ENCODE measurements at places on chromosomes 1 and 21. TPM values are rescaled to one million over a fixed set of nuclear protein-coding genes. Genes with fewer than 3 reads are reported as not detected.

GRCh38 chr1:109299558-109300343, 7.1 kb downstream of the MYBPHL start:
- H3K4me3 ChIP-seq: no peak overlapping the region
- no peaks in the 10 kb centered on the region for H3K27me3 ChIP-seq
- H3K27ac ChIP-seq: no peak overlapping the region
- H3K36me3 ChIP-seq: no peaks in the 10 kb centered on the region

- no peaks in the 10 kb centered on the region for H3K4me1 ChIP-seq
- H3K27ac ChIP-seq: no peak overlapping the region
- DNase-seq: no peak
- no peaks in the 10 kb centered on the region for H3K36me3 ChIP-seq
- no peaks in the 10 kb centered on the region for H3K27me3 ChIP-seq
- no peak overlapping the region for H3K4me3 ChIP-seq
These were observed 48.7 kb upstream of the ACTL8 start for GRCh38 chr1:17706445-17706844.

GRCh38 chr1:68136187-68136586, 85.8 kb upstream of the DIRAS3 start:
- H3K27ac ChIP-seq: no peak overlapping the region
- no peaks in the 10 kb centered on the region for H3K27me3 ChIP-seq
- H3K4me3 ChIP-seq: no peak overlapping the region
- no peak for DNase-seq
- no peaks in the 10 kb centered on the region for H3K4me1 ChIP-seq
- no peaks in the 10 kb centered on the region for H3K36me3 ChIP-seq

DNA sequence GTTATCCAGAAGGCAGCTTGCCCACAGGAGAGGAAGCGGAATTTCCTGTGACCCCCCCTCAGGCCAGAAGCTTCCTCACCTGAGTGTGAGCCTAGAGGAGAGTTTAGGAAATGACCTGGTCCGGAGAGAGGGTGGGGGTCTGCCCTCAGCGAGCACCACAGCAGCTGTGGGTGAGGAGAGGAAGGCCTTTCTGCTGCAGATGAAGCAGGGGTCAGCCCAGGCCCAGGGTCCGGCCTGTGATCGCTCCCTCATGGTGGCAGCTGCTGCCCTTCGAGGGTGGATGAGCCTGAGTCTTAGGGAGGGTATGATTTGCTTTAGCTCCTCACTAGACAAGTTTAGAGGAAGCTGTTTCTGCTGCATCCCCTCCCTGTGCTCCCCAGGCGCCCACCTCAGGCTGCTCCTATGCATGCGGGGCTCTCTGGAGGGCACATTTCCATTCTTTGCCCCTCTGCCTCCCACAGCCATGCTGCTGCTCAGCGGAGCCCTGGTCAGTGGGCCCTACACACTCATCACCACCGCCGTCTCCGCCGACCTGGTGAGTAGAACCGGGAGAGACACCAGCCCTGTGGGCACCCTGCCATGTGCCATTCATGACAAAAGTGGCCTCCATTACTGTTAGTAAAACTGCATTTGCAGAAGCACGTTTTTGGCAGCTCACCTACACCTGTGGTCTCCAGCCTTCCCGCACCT, 53.0 kb downstream of the SLC37A1 start:
- H3K27ac ChIP-seq: no peak overlapping the region
- H3K4me1 ChIP-seq: no peaks in the 10 kb centered on the region
- no peaks in the 10 kb centered on the region for H3K27me3 ChIP-seq

GRCh38 chr1:167797015-167797414, 75.2 kb downstream of the MPZL1 start:
- H3K27me3 ChIP-seq: no peaks in the 10 kb centered on the region
- DNase-seq: no peak
- no peak overlapping the region for H3K27ac ChIP-seq
- no peaks in the 10 kb centered on the region for H3K4me1 ChIP-seq

- H3K27ac ChIP-seq: no peak overlapping the region
- H3K4me3 ChIP-seq: no peak overlapping the region
- H3K27me3 ChIP-seq: no peaks in the 10 kb centered on the region
- DNase-seq: no peak
These were observed 13.4 kb downstream of the SERINC2 start for GRCh38 chr1:31426249-31426922.

DNA sequence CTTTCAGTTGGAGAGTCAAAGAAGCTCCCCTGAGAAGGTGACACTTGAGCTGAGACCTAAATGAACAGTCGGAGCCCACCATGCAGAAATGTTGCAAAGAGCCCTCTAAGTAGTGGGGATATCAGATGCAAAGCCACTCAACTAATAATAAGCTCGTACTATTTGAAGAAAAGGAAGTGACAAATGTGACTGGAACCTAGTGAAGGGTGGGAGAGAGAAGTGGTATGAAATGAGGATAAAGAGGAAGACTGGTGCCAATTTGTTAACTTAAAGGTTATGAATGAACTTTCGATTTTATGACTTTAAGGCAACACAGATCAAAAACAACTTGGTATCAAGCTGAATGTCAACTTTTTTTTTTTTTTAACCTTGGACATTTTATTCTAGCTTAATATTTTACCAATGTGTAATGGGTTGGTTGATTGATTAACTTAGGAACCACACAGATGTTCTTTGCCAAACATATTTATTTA, 14.7 kb downstream of the LYPLAL1 start:
- peaks cover 19% of the 10 kb centered on the region for H3K4me1 ChIP-seq
- no peaks in the 10 kb centered on the region for H3K27me3 ChIP-seq
- H3K4me3 ChIP-seq: no peak overlapping the region
- no peaks in the 10 kb centered on the region for H3K36me3 ChIP-seq

DNA sequence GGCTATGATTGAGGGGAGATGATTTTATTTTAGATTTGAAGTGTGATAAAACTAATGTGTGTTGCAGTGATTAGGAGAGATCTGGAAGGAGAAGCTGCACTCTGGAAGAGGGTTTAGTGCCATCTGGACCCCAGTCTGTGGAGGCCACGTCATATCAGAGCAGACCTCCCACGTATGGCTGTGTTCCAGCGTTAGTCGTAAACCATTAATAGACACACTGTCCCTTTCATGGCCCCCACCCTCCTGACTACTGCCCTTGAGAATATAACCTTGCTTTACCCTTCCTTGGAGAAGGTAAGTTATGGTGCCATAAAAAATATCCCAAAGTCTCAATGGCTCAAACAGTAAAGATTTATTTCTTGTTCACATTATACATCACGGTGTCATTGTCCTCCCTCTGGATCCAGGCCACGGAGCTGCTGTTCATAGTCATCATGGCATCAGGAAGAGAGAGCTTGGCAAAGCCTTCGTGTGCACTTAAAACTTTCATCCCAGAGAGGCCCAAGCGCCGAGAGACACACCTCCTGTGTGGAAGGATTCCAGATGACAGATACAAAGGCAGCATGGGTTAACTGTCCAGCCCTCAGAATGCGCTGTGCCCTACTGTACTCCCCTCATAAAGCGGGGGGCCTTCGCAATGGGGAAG, 33.2 kb downstream of the RHOU start:
- no peak for DNase-seq
- H3K27me3 ChIP-seq: no peaks in the 10 kb centered on the region
- H3K4me1 ChIP-seq: peaks cover 17% of the 10 kb centered on the region
- H3K36me3 ChIP-seq: no peaks in the 10 kb centered on the region
- no peak overlapping the region for H3K27ac ChIP-seq
- H3K4me3 ChIP-seq: no peak overlapping the region

GRCh38 chr1:233090746-233091494, 140.5 kb downstream of the NTPCR start:
- no peaks in the 10 kb centered on the region for H3K4me1 ChIP-seq
- DNase-seq: no peak
- H3K27ac ChIP-seq: no peak overlapping the region
- H3K4me3 ChIP-seq: no peak overlapping the region

DNA sequence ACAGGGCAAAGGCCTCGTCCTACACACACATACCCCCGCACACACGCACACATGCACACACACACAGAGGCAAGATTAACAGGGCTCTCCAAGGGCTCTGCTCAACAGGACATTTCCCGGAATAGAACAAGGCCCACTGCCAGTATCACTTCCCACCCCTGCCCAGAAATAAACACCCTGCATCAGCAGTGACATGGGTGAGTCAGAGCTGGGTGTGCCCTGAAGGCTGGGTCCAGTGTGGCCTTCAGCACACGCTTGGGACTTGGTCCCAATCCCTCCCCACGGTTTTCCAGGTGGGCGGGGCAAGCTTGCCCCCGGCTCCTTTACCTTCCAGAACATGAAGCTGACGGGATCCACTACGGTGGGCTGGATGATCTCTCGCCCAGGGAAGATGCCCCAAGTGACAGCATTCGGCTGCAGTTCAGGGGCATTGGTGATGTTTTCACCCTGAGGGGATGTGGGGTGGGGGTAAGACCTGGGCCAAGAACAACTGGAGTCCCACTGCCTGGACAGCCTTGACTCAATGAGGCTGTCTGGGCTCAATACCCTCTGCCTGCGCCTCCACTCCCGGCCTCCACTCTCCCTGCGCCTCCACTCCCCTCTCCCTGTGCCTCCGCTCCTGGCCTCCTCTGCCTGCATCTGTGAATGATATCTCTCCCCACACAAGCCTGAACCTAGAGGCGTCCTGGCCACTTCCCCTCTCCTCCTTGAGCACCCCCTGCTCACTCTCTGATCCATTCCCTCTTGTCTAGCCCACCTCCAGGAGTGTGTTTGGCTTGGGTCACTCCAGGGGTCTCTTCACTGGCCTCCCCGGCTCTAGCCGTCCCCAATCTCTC, 14.7 kb downstream of the MTHFR start:
- no peaks in the 10 kb centered on the region for H3K4me1 ChIP-seq
- no peak overlapping the region for H3K27ac ChIP-seq
- peaks cover 34% of the 10 kb centered on the region for H3K36me3 ChIP-seq
- no peaks in the 10 kb centered on the region for H3K27me3 ChIP-seq

DNA sequence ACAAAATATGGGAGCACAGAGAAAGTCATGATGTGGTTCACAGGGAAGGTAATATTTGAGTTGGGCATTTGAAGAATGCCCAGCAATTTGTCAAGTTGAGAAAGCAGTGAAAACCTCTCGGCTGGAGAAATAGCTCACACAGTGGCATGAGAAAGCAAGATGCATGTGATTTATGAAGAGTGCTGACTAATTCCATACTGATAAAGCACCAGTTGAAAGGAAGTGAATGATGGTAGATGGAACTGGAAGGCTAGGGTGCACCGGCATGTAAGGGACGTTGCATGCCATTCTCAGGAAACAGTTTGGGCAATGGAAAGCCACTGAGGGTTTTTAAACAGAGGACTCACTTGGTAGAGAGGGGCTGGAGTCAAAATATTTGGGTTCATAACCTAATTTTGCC, 53.5 kb upstream of the MTF2 start:
- H3K36me3 ChIP-seq: no peaks in the 10 kb centered on the region
- DNase-seq: no peak
- no peaks in the 10 kb centered on the region for H3K27me3 ChIP-seq

DNA sequence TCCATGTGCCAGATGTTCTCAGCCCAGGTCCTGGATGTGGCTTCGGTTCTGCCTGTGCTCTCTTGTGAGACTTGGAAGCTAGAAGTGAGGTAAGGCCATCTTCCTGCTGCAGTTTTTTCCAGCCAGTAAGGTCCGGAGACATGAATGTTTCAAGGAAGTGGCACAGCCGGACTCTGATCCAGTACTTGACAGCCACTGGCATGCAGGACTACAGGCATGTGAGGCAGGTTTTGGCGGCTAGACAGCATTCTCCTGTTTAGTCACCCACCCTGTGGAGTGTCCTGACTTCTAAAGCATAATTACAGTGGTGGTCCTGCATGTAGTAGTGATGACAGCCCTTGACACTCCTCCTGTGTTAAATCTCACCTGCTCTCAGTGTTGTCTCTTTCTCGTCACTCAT, 72.3 kb downstream of the TNFSF4 start:
- no peaks in the 10 kb centered on the region for H3K27me3 ChIP-seq
- H3K4me1 ChIP-seq: no peaks in the 10 kb centered on the region
- no peaks in the 10 kb centered on the region for H3K36me3 ChIP-seq
- no peak overlapping the region for H3K27ac ChIP-seq
- DNase-seq: no peak

- no peaks in the 10 kb centered on the region for H3K36me3 ChIP-seq
- no peaks in the 10 kb centered on the region for H3K4me1 ChIP-seq
- H3K27ac ChIP-seq: no peak overlapping the region
- no peak overlapping the region for H3K4me3 ChIP-seq
- DNase-seq: no peak
These were observed 13.2 kb upstream of the SLC2A1 start for GRCh38 chr1:42971841-42972291.

DNA sequence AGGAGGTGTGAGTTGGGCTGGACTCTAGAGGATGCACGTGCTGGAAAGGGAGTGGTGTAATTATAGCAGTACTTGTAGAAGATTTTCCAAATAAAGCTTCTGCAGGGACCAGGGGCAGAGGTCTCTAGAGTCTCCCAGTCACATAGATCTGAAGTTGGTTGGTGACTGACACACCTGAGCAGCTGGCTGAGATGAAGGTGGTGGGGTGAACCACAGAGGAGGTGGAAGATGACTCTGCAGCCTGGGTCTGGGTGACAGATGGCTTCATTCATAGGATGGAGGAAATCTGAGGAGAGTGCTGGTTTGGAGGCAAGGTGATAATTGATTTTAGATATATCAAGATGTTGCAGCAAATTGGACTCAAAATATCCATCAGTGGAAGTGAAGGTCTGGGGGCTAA, 178.9 kb upstream of the IVNS1ABP start:
- no peak overlapping the region for H3K27ac ChIP-seq
- no peaks in the 10 kb centered on the region for H3K27me3 ChIP-seq
- no peak overlapping the region for H3K4me3 ChIP-seq
- H3K36me3 ChIP-seq: no peaks in the 10 kb centered on the region
- no peaks in the 10 kb centered on the region for H3K4me1 ChIP-seq
- no peak for DNase-seq

DNA sequence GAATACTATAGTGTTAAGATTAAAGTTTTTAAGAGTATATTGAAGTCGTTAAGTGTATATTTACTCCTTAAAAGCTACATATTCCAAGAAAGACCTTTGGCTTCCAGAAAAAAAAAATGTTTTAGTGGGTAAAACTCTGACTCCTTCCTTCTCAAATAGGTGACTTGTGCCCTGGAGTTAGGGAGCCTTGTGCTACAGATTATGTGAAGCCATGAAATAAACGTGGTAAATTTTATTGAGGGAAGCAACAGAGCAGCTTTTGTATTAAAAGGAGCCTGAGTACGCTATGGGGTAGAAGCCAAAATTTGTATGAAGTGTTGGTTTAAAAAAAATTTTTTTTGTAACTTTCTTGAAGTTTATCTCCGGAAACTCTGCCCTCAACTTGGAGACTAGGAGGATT, 994 bp downstream of the RO60 start:
- H3K4me1 ChIP-seq: peaks cover 59% of the 10 kb centered on the region
- DNase-seq: no peak
- no peaks in the 10 kb centered on the region for H3K27me3 ChIP-seq
- peak overlapping the region; percentile 89 for H3K27ac ChIP-seq
- no peaks in the 10 kb centered on the region for H3K36me3 ChIP-seq

The TNFRSF8 gene
- polyA plus RNA-seq: not detected

The EFHD2 gene
- 66.7 TPM for polyA plus RNA-seq

The DENND2D gene
- 221 TPM for polyA plus RNA-seq

The FCRL5 gene
- not detected for polyA plus RNA-seq

The CELA2A gene
- polyA plus RNA-seq: not detected

The CHAF1B gene
- polyA plus RNA-seq: 2.3 TPM

All from CD4-positive, alpha-beta memory T cell (primary cell).